ENCODE measurements at places on chromosomes 1 and 21. TPM values are rescaled to one million over a fixed set of nuclear protein-coding genes. Genes with fewer than 3 reads are reported as not detected.

DNA sequence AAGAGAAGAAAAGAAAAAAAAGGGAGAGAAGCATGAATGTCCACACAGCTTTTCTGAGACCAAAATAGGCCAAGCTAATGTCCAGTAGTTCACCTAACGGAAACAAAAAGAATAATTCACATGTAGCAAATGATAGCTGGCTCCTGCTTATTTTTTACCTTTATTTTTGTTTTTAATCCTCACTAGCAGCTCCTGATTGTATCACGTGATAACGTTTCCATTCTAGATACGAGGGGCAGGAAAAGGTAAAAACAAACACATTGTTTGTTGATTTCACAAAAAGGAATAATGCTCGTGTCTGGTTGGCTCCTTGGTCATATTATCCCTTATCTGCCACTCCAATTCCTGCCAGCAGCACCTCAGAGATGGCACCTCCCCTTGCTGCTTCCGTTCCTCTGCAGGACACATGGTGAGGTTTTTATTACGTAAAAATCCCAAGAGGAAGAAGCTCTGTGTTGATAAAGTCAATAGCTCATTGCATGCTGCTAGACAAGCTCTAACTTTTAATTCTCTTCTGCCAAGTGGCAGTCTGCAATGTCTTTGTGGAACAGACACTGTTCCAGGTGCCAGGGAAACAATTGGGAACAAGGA is 201.7 kb downstream of the CRB1 start:
- H3K27ac ChIP-seq = no peak overlapping the region
- no peaks in the 10 kb centered on the region for H3K36me3 ChIP-seq
- no peaks in the 10 kb centered on the region for H3K27me3 ChIP-seq

The DDAH1 gene
- total RNA-seq = 52.1 TPM

- no peaks in the 10 kb centered on the region for H3K27me3 ChIP-seq
- no peak overlapping the region for H3K4me3 ChIP-seq
- no peaks in the 10 kb centered on the region for H3K36me3 ChIP-seq
- no peak for DNase-seq
- no peaks in the 10 kb centered on the region for H3K4me1 ChIP-seq
Observed at GRCh38 chr21:17402937-17403336, 109.9 kb upstream of the CXADR start.

- H3K27ac ChIP-seq = no peak overlapping the region
- no peaks in the 10 kb centered on the region for H3K4me1 ChIP-seq
- H3K36me3 ChIP-seq = no peaks in the 10 kb centered on the region
- no peak for DNase-seq
- H3K4me3 ChIP-seq = no peak overlapping the region
Observed at GRCh38 chr1:81174052-81174451, 626.7 kb upstream of the ADGRL2 start.

The HP1BP3 gene
- total RNA-seq = 121 TPM

The ANGPTL3 gene
- total RNA-seq = not detected

The WNT3A gene
- total RNA-seq = 0.19 TPM

- no peaks in the 10 kb centered on the region for H3K4me1 ChIP-seq
- no peak overlapping the region for H3K27ac ChIP-seq
- no peaks in the 10 kb centered on the region for H3K27me3 ChIP-seq
- DNase-seq = no peak
- peaks cover 19% of the 10 kb centered on the region for H3K36me3 ChIP-seq
Observed at GRCh38 chr1:154923695-154924094, 12.8 kb downstream of the PMVK start.

DNA sequence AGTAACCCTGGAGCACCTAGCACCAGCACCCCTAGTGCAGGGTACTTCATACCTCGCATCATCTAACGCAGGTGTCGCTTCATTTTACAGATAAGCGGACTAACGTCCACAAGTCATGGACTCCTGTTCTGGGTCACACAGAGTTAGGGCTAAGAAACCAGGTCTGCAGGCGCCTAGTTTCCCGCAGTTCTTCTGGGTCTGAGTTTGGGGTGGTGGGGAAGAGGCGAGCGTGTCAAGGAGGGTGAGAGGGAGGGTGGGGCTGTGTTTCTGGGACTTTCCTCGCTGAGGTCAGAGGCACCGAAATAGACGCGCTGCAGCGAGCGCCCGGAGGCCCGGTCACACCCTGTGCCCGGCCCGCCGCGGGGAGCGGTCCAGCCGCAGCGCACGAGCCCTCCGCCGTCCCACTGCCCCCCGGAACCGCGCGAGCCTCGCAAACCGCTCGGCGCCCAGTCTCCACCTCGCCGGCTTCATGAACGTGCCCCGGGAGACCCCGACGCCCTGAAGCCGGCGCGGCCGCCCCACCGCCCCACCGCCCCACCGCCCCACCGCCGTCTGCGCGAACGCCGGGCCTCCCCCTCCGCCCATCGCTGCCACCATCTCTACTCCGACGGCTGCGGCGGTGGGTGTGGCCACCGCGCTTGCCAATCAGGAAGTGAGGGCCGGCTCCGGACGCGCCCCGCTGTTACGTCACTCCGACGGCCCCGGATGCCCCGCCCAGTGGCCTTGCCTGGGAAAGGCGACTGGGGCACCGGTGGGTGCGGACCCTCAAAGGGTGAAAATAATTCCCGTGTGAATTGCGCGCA is 12.3 kb downstream of the IFI6 start:
- no peak for DNase-seq
- no peaks in the 10 kb centered on the region for H3K36me3 ChIP-seq
- H3K27me3 ChIP-seq = no peaks in the 10 kb centered on the region
- H3K27ac ChIP-seq = no peak overlapping the region
- peaks cover 6% of the 10 kb centered on the region for H3K4me1 ChIP-seq

The C4BPA gene
- total RNA-seq = not detected

DNA sequence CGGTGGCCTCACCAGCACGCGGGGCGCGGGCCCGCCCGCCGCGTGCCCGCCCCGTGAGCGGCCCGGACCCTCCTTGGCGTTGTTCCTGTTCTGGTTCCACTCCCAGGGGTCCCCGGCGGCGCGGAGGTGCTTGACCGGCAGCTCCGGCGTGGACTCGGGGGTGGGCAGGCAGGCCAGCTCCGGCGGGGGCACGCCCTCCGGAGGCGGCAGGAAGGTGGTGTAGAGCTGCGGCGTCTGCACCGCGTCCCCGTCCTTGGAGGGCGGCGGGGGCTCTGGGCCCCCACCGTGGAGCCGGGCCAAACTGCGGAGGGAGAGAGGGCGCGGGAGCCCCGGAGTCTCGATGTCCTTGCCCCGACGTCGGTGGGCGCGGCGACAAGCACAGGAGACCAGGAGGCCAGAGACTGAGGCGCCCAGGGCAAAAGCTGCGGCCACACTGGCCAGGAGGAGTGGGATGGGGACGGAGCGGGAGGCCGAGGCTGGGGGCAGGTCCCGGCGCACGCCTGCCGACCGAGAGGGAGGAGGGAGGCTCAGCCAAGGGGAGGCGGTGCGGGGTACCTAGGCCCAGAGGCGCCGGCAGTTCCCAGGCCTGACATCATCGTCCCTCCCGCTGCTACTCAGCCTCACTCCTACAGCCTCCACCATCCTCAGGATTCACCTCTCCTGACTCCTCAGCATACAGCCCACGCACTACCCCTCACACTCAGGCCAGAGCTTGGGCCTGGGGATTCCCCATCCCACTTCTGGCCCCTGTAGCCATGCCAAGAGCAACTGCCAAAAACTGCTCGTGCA is 13.2 kb downstream of the SEMA6C start:
- no peaks in the 10 kb centered on the region for H3K4me1 ChIP-seq
- H3K36me3 ChIP-seq = no peaks in the 10 kb centered on the region
- peak overlapping the region; percentile 52 for H3K4me3 ChIP-seq
- peak; percentile 74 for DNase-seq
- H3K27me3 ChIP-seq = peaks cover 28% of the 10 kb centered on the region

GRCh38 chr21:30434033-30434631 is 4.1 kb downstream of the KRTAP13-4 start:
- H3K4me1 ChIP-seq = 0 out of 2 replicates have a peak, but pooled peaks cover 4% of the 10 kb centered on the region
- peak; percentile 61 for DNase-seq
- no peaks in the 10 kb centered on the region for H3K27me3 ChIP-seq
- no peak overlapping the region for H3K27ac ChIP-seq

DNA sequence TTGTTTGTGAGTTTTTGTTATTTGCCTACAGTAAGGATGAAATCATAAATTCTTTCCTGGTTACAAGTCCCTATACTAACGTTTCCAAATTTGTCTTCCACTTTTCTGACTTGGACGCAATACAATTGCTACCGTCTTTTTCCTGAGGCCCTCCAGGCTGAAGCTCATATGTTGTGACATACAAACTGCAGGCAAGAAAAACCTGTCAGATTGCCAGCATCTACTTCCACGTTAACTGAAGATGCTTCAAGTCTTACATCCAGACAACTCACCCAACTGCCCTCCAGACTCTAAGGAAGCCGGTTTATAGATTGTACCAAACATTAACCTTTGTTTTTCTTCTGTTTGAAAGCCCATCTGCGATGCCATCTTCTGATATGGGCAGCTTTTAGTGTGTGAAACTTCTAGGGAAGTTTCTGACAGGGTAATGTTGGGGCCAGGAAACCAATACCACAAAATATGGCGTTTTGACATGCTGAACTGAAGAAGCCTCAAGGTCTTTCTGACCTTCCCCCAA is 21.4 kb upstream of the RNF11 start:
- no peaks in the 10 kb centered on the region for H3K4me1 ChIP-seq
- H3K36me3 ChIP-seq = no peaks in the 10 kb centered on the region
- H3K27ac ChIP-seq = no peak overlapping the region
- no peaks in the 10 kb centered on the region for H3K27me3 ChIP-seq
- no peak for DNase-seq
- no peak overlapping the region for H3K4me3 ChIP-seq

DNA sequence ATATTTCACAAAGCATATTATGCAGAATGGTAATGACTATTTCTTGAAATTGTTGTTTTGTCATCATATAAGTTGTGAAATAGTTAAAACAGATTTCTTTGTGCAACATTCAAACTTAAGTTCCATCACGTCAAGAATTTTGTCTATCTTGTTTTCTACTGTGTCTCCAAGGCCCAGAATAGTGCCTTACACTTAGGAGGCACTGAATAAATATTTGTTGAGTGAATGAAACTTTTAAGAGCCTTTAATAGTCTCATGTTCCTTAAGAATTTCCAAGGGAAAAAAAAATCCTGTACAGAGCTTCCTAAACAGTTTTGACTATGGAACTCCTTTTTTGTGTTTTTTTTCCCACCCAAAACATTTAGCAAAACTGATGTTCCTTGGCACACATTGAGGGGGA is 50.8 kb upstream of the TNFSF18 start:
- no peak for DNase-seq
- H3K4me1 ChIP-seq = no peaks in the 10 kb centered on the region
- H3K36me3 ChIP-seq = no peaks in the 10 kb centered on the region
- H3K27me3 ChIP-seq = no peaks in the 10 kb centered on the region
- no peak overlapping the region for H3K4me3 ChIP-seq
- no peak overlapping the region for H3K27ac ChIP-seq

DNA sequence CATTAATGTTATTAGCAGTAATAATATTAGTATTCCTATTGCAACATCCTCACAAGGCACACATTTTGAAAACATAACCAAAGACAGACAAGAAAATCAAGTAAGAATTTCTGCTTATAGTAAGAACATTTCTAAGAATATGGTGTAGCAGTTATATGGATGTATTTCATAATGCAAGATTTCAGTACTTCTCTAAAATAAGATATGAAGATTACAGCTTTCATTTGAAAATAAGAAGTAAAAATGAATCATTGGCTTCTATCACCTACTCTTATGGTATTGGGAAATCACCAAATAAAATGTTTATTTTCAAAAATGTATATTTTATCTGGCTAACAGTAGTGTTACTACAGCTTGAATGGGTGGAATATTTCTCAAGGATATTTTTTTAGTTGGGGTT is 103.8 kb upstream of the USP25 start:
- no peak overlapping the region for H3K4me3 ChIP-seq
- peaks cover 3% of the 10 kb centered on the region for H3K4me1 ChIP-seq
- no peaks in the 10 kb centered on the region for H3K27me3 ChIP-seq
- no peak overlapping the region for H3K27ac ChIP-seq

GRCh38 chr1:5753549-5754421 is 238.4 kb downstream of the NPHP4 start:
- H3K36me3 ChIP-seq = no peaks in the 10 kb centered on the region
- no peaks in the 10 kb centered on the region for H3K27me3 ChIP-seq
- H3K4me3 ChIP-seq = no peak overlapping the region
- H3K4me1 ChIP-seq = peaks cover 10% of the 10 kb centered on the region
- no peak overlapping the region for H3K27ac ChIP-seq

GRCh38 chr21:30479259-30479658 is 908 bp downstream of the KRTAP19-1 start:
- DNase-seq = no peak
- H3K4me1 ChIP-seq = no peaks in the 10 kb centered on the region
- no peak overlapping the region for H3K4me3 ChIP-seq
- H3K27ac ChIP-seq = no peak overlapping the region

DNA sequence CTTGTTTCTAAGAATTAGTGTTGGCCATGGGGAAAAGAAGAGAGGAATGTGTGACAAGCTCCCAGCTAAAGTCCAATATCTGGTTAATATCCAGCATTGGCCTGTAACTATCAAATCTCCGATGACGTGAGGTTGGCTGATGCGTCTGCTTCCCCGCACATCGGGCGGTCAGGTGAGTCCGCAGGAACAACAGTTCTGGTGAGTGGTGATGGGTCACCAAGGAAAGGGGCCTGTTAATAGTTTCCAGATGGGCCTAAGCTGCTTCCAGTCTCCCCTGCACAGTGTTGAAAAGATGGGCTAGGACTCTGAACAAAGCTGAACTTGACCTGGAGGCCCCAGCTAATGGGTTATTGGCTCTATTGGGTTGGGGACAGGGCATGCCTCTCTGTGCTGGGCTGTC is 193.1 kb upstream of the EDN2 start:
- no peak overlapping the region for H3K27ac ChIP-seq
- H3K4me3 ChIP-seq = no peak overlapping the region
- no peaks in the 10 kb centered on the region for H3K36me3 ChIP-seq

GRCh38 chr1:95226781-95227660 is 7.0 kb upstream of the RWDD3 start:
- no peaks in the 10 kb centered on the region for H3K27me3 ChIP-seq
- no peaks in the 10 kb centered on the region for H3K36me3 ChIP-seq
- H3K27ac ChIP-seq = no peak overlapping the region
- no peak overlapping the region for H3K4me3 ChIP-seq
- DNase-seq = no peak

DNA sequence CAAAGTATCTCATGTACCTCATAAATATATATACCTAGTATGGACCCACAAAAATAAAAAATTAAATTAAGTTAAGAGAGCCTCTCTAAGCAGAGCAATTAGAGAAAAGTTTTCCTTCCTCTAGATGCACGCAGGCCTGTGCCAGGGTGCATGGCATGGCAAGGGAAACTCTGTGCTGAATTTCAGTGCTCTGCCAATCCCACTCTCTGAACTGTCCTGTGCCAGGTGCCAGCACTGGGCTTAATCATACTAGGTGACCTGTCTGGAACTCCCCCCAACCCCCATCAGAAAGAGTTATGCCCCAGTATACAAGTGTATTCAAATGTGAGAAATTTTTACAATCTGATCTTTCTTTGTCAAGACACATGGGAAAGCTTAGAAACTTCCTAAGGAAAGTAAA is 10.4 kb upstream of the LAMC2 start:
- H3K4me1 ChIP-seq = no peaks in the 10 kb centered on the region
- no peak for DNase-seq
- no peaks in the 10 kb centered on the region for H3K27me3 ChIP-seq
- H3K27ac ChIP-seq = no peak overlapping the region

GRCh38 chr1:48687282-48688045 is 89.2 kb downstream of the BEND5 start:
- H3K4me1 ChIP-seq = no peaks in the 10 kb centered on the region
- H3K36me3 ChIP-seq = no peaks in the 10 kb centered on the region
- no peak overlapping the region for H3K4me3 ChIP-seq
- H3K27me3 ChIP-seq = no peaks in the 10 kb centered on the region

The FABP3 gene
- 34.8 TPM for total RNA-seq

Measured in H1 (cell line).